Stimulated activated CD8-positive, alpha-beta memory T cell treated with anti-CD3 and anti-CD28 coated beads, Interleukin-4, amount 100 ng/mL, for 1 hour (primary cell): ENCODE measurements at places on chromosomes 11 and 22.

- no peak for DNase-seq
These were observed 46.2 kb upstream of the LMO1 start for GRCh38 chr11:8309862-8310261.

DNA sequence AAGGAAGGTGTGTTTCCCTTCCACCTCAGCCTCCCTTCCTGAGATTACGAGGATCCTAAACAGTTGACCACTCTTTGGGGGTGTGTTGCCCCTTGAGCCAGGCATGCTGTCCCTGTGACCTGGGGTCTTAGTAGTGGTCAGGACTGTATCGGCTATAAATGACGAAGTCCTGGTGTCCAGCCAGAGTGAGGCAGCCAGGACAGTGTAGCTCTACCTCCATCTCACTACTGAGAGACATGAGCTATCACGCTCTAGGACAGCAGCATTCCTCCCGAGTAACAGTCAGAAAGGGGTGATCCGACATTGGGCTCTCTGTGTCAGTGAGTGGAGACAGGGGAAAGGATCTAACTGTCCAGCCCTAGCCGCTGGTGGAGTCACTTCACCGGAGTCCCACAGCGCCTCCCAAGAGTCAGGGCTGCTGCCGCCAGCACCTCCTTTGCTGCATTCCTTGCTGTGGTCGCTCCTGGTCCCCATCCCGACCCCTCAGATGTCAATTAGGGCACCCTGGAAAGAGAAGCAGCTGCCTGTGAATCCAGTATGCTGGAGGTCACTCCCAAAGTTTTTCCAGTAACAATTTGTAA lies 3.3 kb upstream of the B3GNT6 start:
- no peak for DNase-seq

DNA sequence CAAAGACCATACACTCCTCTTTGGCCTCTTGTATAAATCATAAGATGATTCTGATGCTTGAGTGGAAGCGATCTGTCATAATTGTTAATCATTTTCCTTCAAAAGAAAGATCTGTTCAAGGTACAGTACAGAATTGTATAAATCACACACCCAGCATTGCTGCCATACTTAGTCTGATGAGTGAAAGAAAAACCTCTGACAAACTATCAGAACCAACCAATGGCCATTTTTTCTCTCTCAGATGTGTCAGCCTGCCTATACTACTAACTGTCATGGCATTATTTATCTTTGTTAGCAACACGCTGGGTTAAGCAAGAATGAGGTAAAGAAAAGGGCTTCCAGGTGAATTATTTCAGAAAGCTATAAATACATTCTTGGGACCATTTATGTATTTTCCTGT lies 1112.7 kb upstream of the TENM4 start:
- no peak for DNase-seq

- no peak for DNase-seq
These were observed 23.3 kb upstream of the FAR1 start for GRCh38 chr11:13644997-13645687.

DNA sequence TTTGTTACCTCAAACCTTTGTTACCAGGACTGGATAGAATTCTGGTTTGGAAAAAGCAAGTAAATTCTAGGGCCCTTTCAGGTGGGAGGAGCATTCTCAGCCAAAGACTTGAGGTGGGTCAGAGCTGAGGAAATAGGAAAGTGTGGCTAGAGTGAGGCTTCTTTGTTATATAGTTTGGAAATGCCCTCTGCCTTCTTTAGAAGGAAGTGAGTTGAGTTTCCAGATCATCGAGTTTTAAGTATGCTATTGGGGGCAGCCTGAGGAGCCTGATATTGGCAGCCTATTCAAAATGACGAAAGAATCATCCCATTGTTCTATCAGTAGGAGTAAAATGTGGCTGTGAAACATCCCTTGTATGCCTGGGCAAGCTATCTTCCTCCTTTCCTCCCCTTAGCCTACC lies 134.1 kb downstream of the ARHGAP42 start:
- DNase-seq: no peak

DNA sequence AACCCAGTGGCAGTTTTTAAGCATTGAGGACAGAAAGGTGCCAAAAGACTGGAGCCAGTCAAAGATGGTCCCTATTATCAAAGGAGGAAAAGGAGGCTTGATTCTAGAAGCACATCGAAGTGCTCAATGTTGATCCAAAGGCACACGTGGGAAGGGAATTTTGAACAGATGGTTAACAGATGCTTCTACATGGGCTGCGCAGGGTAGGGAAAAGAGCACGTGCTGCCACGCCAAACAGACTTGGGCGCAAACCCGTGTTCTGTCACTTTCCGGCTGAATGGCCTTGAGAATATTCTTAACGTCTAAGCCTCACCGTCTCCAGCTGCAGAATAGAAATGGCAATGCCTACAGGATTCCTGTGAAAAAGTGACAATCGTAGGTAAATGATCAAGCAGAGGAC lies 217.9 kb upstream of the MTNR1B start:
- no peak for DNase-seq

- DNase-seq: no peak
These were observed 23.5 kb upstream of the P2RY6 start for GRCh38 chr11:73248526-73249185.

DNA sequence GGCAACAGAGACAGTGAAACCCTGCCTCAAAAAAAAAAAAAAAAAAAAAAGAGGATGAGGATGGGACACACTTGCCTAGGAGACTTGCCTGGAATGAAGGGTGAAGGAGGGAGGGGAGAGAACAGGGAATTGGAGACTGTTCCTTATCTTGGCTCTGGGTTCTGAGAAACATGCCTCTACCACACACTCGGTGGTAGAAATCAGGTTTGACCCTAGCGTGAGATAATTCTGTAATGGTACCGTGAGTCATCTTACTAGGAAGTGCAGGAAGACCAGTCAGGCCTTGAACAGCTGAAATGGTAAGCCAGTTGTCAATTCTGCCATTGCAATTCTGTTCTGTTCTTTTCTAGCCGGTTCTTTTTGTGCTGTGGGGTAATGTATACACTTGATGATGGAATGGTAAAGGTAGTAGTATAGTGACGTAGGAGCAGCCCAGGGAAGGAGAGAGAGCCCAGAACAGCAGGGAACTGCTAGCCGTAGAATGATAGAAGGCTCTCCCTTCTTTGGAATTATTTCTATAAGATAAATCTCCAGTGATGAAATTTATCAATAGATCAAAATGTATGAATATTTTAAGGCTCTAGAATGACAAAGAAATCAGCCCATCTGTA lies 3.9 kb upstream of the AMBRA1 start:
- DNase-seq: no peak

- DNase-seq: no peak
These were observed 3.7 kb upstream of the FLRT1 start for GRCh38 chr11:64032050-64032449.

DNA sequence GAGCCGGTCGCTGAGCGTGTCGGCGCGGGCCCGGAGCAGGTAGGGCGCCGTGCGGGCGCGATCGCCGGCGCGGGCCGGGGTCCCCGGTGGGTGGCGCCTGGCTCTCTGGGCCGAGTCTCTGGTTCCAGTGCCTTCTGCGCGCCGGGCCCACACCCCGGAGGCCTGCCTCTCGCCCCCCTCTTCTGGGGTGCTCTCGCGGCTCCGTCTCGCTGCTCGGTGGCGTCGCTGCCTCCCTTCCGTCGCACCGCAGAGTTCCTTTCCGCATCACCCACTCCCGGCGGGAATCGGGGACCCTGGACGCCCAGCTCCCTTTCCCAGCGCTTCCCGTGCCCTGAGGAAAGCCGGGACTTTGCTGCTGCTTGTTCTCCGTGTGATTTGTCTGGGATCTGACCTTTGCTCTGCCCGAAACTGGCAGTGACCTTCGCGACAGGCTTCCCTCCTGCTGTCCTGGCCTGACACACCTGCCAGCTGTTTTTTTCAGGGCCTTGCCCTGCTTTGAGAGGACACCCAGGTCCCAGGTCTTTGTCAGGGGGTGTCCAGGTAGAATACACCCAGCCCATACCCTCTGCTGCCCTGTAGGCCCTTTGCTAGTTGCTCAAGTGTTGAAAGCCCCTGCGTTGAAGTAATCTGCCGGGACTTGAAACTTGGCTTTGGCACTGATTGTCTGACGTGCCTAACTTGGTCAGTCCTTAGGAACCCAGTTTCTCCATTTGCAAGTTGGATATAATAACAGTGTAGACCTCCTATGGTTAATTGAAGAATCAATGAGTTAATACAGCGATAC lies 711 bp downstream of the FDX1 start:
- DNase-seq: peak; percentile 11

DNA sequence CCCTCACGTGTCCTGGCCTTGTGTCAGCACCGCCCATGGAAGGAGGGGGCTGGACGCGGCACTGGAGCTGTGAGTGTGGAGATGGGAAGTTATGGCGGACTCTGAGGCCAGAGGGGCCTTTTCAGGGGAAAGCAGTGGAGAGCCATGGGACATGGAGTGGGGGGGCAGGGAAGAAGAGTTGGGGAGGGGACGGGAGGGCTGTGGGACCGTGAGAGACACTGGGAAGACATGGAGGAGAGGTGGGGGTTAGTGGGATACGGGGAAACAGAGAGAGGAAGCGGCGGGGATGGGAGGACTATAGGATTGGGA lies 58.2 kb downstream of the FBXO7 start:
- DNase-seq: no peak

GRCh38 chr11:96155627-96156378 lies 187.2 kb downstream of the MAML2 start:
- DNase-seq: no peak

DNA sequence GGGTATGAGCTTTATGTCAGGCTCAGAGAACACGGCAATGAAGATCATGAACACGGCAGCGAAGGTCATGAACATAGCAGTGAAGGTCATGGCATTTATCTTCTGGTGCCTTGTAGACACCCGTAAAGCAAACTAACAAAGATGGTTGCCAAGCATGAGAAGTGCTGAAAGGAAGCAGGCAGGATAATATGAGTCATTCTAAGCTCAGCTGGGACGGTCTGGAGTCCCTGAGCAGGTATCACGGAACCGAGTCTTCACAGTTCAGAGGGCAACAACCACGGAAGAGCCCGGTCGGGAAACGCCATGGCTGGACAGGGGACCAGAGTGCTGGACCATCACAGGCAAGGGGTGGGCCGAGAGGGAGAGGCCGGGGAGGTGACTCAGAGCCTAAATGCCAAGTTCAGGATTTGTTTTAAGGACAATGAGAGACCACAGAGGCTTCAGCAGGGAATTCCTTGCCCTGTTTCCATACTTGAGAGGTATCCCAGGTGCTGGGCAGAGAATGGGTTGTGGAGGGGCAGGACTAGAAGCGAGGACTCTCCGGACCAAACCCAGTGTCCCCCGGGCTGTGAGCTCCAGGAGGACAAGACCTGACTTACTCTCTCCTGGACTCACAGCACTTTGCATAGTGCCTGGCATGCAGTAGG lies 13.1 kb upstream of the MS4A10 start:
- DNase-seq: no peak
